ENCODE measurements at places on chromosomes 4 and X. TPM values are rescaled to one million over a fixed set of nuclear protein-coding genes. Genes with fewer than 3 reads are reported as not detected.

DNA sequence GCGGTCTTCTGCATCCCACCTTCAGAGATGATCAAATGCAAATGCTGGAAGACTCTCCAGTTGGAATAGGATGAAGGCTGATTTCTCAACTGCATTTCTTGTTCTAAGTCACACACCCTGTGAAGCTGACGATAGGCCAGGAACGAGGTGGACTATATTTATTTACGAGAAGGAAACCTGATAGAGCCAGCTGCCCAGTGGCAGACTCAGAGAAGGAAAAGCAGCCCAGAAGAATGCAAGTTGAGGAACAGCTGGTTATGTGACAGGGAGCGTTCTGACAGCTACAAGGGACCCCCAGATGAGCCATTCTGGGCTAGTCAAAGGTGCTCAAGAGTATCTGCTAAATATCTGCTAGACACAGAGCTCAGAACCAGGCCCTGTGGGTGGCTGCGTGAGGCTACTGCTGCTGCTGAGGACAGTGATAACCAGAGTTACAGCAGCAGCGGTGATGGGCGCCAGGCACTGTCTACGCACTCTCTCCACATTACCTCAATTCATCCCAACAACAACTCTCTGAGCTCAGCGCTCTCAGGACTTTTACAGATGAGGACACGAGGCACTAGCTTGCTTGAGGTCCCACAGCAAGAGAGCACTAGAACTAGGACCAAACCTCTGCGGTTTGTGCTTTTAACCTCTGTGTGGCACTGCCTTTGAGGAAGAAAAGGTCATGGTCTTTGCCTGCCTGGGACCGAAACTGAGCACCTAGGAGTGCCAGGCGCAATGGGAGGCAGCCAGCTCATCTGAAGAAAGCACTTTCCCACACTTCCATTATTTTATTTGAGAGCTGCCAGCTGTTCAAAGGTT is 69.0 kb downstream of the GATB start:
- no peak for DNase-seq

The FOXO4 gene
- 34.7 TPM for total RNA-seq

- DNase-seq, result no peak
These were observed 107.8 kb downstream of the GATB start for GRCh38 chr4:151652841-151653547.

The MAGEA4 gene
- not detected for total RNA-seq

DNA sequence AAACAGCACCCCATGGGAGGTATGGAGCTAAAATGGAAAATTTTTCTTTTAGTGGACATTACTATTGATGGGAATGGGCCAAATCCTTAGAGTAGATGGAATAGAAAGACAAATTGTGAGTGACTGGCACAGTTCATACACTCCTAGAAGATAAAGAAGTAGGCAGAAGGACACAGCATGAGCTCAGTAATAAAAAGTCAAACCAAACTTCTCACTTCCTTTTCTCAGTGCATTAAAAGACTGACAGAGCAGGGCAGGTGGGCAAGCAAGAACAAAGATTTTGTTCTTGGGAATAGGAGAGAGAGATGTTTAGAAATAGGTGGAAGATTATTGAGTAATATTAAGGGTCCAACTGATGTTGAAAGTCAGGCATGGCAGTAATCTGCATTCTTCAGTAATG is 132.5 kb downstream of the ATP10D start:
- DNase-seq, result no peak

GRCh38 chrX:100636321-100636991 is at the start of gene TSPAN6:
TSS of gene TSPAN6 (minus strand) at chrX:100636806. CDS start at chrX:100636694, 112 bp downstream.
- DNase-seq, result peak; percentile 76
